H9 (cell line): ENCODE measurements at places on chromosomes 12 and 14. TPM values are rescaled to one million over a fixed set of nuclear protein-coding genes. Genes with fewer than 3 reads are reported as not detected.

Gene INHBC
- total RNA-seq, result not detected in 2 replicates

Gene RNASE2
- total RNA-seq, result not detected in 2 replicates

DNA sequence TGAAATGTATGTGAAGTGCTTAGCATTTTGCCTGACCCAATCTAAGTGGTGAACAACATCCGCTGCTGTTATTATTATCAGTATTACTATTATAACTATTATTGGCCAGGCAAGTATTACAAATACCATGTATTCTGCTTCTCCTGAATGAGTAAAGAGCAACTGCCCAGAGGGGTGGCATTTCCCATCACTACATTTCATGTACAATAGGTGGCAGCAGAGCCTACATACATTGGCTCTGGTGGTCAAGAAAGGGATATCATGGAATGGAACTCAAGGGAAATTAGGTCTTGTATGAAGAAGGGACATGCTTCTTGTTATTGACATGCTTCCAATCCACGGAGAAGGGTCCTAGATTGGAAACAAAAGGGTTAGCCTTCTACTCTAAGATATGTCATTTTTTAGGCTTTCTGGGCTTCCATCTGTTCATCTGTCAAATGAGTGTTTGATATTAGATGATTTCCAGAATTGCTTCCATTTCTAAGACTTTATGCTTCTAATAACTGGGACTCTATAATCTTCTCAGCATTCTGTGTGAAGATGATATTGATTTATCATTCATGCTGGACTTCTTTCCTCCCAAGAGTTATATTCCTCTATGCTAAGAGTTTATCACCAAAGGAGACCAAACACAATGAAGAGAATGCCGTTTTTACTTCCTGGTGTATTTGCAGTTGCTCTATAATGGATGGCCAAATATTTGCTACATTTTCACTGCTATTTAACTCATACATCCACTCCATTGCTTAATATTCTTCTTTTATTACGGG lies 239.1 kb downstream of the SSPN start:
- H3K4me1 ChIP-seq, result no peaks in the 10 kb centered on the region
- no peak overlapping the region for H3K27ac ChIP-seq
- H3K36me3 ChIP-seq, result no peaks in the 10 kb centered on the region
- H3K4me3 ChIP-seq, result no peak overlapping the region
- DNase-seq, result peak; percentile 60

GRCh38 chr12:117473856-117474255 lies 112.4 kb upstream of the NOS1 start:
- peaks cover 7% of the 10 kb centered on the region for H3K36me3 ChIP-seq
- H3K4me1 ChIP-seq, result no peaks in the 10 kb centered on the region
- no peak overlapping the region for H3K27ac ChIP-seq
- no peak for DNase-seq

DNA sequence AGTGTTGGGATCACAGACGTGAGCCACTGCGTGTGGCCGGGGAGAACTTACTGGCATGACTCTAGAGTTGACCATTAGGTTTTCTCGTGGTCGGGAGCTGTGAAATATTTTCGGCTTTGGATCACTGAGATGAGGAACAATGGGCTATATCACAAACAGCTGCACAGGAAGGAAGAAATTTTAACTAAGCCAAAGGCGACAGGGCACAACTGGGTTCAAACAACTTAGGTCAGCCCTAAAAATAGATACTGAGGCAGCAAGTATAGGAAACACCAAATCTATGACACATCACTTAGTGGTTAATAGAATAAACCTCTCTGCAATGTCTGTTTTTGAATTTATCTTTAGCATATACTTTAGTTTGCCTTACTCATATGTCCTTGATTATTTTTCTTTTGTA lies 162.9 kb downstream of the LRIG3 start:
- DNase-seq, result no peak
- H3K27me3 ChIP-seq, result no peaks in the 10 kb centered on the region
- no peak overlapping the region for H3K4me3 ChIP-seq
- H3K27ac ChIP-seq, result no peak overlapping the region
- H3K4me1 ChIP-seq, result no peaks in the 10 kb centered on the region

DNA sequence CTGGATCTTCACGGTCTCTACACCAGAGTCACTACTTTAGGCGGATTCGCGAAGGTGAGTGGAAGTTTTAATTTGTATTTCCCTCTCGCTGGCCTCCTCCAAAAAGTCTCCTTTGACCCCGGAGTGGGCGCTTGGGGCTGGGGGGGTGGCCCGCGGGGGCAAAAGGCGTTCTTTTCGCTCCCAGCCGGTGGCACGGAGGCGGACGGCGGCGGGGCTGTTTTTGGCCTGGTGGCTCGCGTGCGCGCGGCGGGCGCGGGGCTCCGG lies 510 bp downstream of the ARID2 start:
- peaks cover 15% of the 10 kb centered on the region for H3K36me3 ChIP-seq
- H3K27me3 ChIP-seq, result no peaks in the 10 kb centered on the region
- DNase-seq, result no peak
- peak overlapping the region; percentile 90 for H3K4me3 ChIP-seq
- no peaks in the 10 kb centered on the region for H3K4me1 ChIP-seq
